SK-N-SH treated with all-trans-retinoic acid at 6 μM for 48 hours (cell line): ENCODE measurements at places on chromosomes 3 and 15.

GRCh38 chr15:79777916-79778315 is 118.9 kb downstream of the MTHFS start:
- no peak for ATAC-seq

DNA sequence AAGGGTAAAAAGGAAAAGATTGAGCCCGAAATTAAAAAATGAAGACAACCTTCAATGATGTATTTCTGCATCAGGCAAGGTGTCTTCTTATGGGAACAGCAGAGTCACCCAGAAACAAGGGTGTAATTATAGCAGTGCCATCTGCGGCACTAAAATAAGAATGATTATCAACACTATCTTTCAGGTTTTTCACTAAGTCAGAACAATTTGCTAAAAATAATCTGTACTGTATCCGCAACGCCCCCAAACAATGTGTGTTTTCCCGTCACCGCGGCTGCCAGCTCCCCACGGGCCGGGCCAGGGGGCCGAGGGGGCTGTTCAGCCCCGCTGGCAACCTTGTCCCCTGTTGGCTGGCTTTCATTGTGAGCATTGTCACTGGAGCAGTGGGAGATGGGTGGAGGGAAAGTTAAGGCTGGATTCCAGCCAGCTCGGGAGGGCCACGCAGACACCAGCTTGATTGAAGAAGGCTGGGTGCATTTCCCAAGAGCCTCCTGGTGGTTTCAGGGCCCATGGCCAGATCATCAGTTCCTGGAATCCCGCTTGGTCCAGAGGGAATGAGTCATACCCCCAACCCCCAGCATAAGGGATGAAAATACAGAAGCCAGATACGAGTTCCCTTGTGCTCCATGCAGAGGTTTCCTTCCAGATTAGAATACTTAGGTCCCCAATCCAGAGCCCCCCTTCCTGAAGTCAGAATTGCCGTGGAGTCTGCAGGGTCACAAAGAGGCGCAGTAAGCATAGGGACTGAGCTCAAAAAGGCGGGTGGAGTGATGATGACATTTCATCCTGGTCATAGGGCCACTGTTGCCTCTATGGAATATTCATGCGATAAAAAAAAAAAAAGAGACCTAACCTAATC is 90.2 kb upstream of the KLF13 start:
- peak; percentile 96 for ATAC-seq

DNA sequence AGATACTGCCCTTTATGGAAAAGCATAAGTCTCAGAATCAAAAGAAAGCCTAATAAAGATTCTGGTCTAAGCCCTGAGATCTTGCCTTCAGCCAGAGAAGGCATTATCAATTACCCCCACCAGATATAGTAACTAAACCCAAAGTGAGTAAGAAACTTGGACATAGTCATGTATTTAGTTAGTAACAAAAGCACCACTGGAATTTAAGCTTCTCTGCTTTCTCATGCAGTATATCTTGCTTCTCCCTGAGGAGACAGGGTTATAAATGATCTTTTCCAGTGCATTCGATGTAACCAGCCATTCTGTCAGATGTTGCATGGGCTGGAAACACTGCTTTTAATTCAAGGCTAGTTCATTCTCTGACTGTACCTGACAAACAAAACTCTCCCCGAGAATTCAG is 946.7 kb downstream of the NAALADL2 start:
- no peak for ATAC-seq

GRCh38 chr3:7536921-7537320 is 676.0 kb downstream of the GRM7 start:
- ATAC-seq = no peak

DNA sequence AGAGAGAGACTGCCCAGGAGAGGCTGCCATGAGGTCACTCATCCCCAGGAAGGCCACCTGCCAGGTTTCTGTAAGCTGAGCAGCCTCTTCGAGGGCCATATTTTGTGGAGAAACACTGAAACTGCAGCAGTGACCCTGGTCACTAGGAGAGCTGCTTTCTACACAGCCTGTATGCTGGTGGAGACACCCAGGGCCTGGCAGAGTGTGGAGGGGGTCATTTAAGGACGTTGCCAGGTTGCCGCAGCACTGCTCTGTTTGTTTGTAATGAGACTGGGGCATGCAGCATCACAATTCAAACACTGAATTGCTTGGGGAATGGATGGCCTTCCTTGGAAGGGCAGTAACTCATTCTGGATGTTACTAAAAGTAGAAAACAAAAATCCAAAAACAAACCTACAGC is 104.9 kb upstream of the TRIM42 start:
- ATAC-seq = no peak

DNA sequence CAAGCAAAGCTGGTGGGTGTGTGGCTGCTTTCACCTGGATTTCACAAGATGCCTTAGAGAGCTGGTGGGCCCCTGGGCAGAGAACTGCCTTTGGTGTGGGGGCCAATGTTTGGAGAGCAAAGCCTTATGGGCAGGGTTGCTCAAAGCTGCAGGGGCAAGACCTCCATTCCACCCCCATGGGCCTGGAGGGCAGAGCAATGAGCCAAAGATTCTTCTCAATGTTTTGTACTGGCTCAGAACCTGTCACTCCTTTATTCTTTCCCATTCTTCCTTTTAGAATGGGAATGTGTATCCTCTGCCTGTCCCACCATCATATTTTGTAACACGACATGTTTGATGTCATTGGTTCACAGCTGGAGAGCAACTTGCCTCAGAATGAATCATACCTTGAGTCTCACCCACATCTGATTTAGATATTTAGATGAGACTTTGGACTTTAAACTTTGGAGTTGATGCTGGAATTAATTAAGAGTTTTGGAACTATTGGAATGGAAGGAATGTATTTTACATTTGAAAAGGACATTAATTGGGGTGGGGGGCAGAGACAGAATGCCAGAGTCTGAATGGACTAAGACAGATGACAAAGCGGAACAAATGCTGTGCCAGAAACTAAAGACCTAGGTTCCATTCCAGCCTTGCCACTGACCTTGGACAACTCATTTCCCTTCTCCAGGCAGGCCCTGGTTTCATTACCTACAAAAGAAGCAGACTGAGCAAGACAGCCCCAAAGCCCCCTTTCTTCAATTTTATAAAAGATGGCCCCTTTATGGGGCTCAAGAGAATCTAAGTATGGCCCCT is 72.9 kb downstream of the DAPK2 start:
- ATAC-seq = peak; percentile 71

GRCh38 chr15:63978511-63979261 is 67.6 kb downstream of the DAPK2 start:
- peak; percentile 91 for ATAC-seq

DNA sequence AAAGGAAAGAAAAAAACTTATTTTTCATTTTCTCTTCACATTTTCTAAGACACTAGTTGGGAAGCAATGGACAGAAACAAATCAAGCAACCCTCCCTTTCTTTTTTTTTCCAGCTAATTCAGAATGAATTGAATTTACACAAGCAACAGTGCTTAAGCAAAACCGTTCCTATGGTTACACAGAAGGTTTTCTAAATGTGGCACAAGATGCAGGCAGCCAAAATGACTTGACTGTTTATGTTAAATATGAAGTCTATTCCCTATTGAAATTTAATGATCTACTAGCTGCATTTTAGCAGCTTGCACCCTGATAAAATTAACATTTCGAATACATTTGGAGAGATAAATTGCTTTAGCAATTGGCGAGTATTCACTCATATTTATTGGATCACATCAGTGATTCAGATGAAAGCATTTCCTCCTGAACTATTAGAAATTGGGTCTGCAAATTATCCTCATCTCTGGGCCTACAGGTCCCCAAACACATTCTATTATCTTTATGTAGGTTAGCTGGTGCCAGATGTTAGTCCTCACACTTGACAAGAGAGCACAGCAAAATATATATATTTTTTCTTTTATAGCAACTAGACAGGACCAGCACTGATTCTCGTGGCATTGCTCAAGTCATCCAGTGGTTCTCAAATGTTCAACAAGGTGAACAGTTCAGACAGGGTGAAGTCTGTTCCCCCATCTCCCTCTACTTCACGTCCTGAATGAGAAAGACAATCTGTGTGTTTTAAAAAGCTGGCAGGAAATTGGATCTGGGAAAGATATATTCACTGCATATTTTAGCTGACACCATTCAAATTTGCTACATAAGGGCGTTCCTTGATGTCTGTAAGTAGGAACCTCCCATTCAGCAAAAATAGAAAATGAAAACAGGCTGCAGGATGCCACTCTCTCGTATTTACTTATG is 463.6 kb upstream of the KCNMB2 start:
- no peak for ATAC-seq

DNA sequence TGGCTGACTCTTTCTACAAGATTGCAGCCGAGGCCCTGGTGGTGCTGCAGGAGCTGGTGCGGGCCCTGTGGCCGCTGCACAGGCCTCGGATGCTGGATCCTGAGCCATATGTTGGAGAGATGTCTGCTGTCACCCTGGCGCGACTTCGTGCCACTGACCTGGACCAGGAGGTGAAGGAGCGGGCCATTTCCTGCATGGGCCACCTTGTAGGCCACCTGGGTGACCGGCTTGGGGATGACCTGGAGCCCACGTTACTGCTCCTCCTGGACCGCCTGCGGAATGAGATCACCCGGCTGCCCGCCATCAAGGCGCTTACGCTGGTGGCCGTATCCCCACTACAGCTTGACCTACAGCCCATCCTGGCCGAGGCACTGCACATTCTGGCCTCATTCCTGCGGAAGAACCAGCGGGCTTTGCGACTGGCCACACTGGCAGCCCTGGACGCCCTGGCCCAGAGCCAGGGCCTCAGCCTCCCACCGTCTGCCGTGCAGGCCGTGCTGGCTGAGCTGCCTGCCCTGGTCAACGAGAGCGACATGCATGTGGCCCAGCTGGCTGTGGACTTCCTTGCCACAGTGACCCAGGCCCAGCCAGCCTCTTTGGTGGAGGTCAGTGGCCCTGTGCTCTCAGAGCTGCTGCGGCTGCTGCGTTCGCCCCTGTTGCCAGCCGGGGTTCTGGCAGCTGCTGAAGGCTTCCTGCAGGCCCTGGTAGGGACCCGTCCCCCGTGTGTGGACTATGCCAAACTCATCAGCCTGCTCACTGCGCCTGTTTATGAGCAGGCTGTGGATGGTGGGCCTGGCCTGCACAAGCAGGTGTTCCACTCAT is 20.3 kb downstream of the CAND2 start:
- no peak for ATAC-seq

- no peak for ATAC-seq
These were observed 25.6 kb upstream of the TEX9 start for GRCh38 chr15:56339594-56339993.
